Posterior vena cava (tissue), 2 donors: ENCODE measurements at places on chromosomes 12 and 14.
A peak's percentile ranks its signal among the peaks of the same experiment; 100 is the strongest.

- DNase-seq: no peak
Observed at GRCh38 chr12:77724367-77724957, 106.2 kb upstream of the NAV3 start.

DNA sequence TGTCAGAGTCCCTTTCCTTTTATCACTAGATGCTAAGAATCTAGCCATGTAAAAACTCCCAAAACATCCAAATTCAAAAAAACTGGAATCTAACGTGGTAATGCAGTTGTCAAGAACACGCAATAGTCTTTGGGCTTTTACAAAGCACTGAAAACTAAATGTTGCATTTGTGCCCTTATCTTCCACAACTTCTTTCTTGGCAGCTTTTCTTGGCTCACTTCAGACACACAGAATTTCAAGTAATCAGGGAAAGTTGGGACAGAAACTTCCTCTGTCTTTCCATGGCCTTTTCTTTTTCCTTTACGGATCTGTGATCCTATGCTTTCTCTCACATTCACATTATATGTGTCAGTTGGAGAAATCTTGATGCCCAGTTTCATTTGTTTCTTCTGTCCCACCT lies 136.0 kb downstream of the CRADD start:
- no peak for DNase-seq

- DNase-seq: no peak
Observed at GRCh38 chr14:64434528-64434927, 30.8 kb upstream of the AKAP5 start.

DNA sequence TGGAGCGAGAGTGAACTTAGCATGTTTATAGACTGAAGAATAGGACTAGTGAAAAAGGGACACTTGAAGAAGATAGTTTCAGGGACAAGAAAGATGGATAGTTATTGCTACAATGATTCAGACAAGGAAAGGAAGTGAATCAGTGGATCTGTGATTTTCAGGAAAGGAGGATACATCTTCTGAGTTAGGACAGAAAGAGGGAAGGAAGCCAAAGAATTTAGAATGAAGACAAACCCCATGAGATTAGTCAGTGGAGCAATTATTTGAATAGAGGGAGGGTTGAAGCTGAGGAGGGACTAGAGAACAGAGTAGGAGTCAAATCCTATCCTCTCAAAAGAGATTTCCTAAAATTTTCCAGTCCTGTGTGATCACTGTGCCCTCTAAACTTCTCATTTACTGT lies 282.7 kb downstream of the AKAP6 start:
- DNase-seq: no peak

- DNase-seq: no peak
Observed at GRCh38 chr14:77407158-77407557, 16.2 kb downstream of the NOXRED1 start.

DNA sequence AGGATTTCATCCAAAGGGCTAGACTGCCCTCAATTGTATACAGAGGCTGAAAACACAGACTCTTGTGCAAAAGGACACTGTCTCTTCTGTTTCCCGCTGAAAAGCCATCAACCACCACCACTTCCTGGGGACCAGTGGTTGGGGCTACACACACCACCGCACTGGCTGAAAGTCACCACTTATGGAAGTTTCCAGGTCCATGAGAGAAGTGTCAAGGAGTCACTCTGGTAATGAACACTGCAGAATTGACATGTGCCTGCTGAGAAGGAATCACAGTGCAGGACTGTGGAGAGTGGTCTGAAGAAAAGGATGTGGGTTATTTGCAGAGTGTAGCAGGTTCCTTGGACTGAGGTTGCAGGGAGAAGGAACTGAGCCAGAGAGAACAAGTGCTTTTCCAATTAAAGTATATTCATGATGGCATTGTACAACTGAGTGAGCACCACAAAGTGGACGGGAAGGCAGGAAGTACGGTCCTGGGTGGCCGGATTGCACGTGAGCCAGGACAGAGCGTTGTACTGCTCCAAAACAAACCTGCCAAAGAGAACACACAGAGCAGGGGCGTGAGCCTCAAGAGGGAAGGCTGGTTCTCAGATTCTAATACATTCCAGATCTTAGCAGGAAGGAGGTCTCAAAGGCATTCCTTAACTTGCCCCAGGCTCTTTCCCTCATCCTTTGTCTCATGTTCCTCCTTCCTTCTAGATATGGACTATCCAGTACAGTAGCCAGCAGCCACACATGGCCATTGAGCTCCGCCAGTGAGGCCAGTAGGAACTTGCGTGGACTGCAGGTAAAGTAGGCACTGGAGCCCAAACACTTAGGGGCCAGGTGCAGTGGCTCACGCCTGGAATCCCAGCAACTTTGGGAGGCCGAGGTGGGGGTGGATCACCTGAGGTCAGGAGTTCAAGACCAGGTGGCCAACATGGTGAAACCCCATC lies 316.4 kb downstream of the MED13L start:
- DNase-seq: no peak

- no peak for DNase-seq
Observed at GRCh38 chr12:131141514-131141913, 187.8 kb downstream of the ADGRD1 start.

- DNase-seq: no peak
Observed at GRCh38 chr12:94169966-94170689, 21.8 kb downstream of the PLXNC1 start.

- no peak for DNase-seq
Observed at GRCh38 chr12:81128930-81129554, 51.2 kb downstream of the ACSS3 start.

- peak; percentile 52 for DNase-seq
Observed at GRCh38 chr14:76664790-76665189, 96.5 kb upstream of the VASH1 start.

- no peak for DNase-seq
Observed at GRCh38 chr12:69905801-69906200, 80.8 kb downstream of the MYRFL start.

GRCh38 chr14:77979171-77979570 lies 179.3 kb downstream of the ADCK1 start:
- DNase-seq: no peak

DNA sequence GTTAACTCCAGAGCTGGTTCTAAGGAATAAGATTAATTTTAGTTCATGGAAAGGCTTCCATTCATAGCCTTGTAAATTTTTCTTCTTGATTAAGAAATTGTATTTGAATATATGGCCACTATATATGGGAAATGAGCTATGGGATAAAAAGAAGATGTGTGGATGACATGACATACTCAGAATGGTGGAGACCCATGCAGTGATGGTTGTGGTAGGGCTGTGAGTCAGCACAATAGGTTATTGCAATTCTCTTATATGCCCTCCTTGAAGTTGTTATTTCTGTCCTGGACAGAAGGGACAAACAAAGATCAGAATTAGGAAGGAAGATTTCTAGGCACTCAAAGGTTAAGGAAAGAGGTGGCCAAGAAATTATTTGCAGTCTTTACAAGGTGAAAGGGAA lies 21.5 kb downstream of the RASSF9 start:
- no peak for DNase-seq

- no peak for DNase-seq
Observed at GRCh38 chr12:66956300-66956699, 277.4 kb upstream of the GRIP1 start.

DNA sequence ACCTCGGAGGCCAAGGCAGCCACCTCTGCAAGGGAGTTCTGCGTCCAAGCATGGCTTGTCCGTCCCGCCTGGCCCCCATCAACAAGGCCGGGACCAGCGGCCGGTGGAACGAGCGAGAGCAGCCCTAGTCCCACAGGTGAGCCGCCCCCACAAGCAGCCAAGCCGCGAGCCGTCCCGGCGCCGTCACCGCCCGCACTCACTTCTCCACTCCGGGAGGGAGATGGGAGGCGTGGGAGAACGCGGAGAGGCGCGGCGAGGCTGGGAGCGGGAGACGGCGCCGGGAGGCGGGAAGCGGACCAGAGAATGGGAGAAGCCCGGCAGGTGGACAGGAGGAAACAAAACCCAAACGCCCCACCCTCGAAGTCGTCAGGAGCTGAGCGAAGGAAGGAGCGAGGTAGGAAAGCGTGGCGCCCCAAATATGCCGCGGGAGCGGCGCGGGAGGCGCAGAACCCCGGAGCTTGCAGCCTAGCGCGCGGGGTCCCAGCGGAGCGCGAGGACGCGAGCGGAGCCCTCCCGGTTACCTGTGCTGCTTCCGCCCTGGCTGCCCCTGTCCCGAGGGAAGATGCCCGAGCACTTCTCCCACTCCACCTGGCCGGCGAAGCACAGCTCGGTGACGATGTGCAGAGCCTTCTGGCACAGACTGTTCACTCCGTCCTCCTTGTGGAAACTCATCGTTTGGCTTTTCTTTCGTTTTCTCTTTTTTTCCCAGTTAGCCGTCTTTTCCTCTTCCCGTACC lies 600 bp downstream of the SYT10 start:
- peak; percentile 81 for DNase-seq

DNA sequence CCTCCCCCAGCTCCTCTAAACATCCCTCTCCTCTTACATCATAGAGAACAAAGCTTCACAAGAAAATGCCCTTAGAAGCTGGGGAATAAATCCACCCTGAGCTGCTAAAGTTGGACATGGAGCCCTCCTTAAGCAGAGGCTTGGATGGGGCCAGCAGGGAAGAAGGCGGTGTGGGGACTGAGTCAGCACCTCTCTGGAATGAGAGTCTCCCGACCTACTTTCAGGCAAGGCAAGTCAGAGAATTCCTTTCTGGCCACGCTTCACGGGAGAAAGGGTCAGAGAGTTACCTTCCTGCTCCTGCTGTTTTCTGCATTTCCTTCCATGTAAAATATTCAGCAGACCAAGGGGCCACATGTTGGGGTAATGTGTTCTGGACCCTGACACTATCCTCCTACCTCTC lies 113.3 kb upstream of the PRB2 start:
- DNase-seq: no peak

DNA sequence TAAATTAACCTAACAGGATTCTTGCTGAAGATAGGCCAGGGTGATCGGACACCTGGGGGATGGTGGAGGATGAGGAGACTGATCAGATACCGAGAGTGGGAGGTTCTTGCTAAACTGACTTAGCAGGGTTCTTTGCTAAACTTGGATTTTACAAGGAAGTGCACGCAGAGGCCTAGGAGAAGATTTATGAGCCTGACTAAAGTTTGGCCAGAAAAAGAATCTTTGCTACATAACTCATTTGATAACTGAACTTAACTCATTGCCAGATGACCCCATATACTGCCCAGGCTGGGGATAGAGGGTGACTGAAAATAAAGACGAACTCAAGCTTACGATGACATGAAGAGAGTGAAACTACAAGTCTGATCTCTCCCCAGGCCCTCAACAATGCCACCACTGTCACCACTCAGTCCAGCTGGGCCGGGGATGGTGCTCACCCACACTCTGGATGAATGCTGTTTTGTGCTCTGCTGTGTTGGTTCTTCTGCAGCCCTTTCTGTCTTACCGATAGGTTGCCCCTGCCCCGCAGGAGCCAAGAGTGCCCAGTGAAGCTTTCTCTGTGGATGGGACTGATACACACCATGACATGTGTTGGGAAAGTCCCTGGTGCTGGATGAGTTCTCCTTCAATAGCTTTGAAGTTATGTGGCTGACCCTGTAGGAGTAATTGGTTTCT lies 29.0 kb downstream of the PPFIBP1 start:
- DNase-seq: no peak

DNA sequence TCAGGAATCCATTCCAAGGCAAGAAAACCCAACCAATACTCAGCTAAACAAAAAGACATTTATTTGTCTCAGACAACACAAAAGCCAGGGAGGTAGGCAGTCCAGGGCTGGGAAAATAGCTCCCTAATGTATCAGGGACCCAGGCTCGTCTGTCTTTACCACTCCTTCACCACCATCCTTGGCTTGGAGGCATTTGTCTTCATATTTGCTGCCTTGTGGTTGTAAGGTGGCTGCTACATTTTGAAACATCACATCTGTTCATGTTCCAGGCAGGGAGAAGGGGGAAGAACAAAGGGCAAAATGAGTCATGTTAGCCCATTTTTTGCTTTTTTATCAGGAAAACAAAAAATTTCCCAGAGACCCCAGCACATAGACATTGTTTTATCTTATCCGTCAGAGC lies 44.8 kb upstream of the PCED1B start:
- DNase-seq: no peak

- no peak for DNase-seq
Observed at GRCh38 chr12:79933043-79933442, 1.9 kb downstream of the PPP1R12A start.

GRCh38 chr12:113622410-113622809 lies 150.7 kb upstream of the LHX5 start:
- DNase-seq: no peak

GRCh38 chr12:109709401-109709991 lies 4.1 kb upstream of the FAM222A start:
- no peak for DNase-seq

DNA sequence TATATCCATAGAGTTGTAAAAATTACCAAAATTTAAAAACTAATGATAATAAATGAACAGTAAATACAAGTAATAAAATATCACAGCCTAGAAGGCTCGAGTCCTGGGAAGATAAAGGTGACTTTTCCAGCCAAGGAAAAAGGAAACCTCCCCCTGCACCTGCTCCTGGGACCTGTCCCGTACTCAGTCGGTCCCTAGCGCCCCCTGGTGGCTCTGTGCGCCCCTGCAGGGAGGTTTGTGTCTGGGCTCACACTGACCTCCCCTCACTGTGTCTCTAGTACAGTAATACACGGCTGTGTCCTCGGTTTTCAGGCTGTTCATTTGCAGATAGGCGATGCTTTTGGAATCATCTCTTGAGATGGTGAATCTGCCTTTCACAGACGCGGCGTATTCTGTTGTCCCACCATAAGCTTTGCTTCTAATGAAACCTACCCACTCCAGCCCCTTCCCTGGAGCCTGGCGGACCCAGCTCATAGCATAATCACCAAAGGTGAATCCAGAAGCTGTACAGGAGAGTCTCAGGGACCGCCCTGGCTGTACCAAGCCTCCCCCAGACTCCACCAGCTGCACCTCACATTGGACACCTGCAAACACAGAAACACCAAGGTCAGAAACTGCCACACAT lies 1030.4 kb downstream of the TMEM121 start:
- no peak for DNase-seq

DNA sequence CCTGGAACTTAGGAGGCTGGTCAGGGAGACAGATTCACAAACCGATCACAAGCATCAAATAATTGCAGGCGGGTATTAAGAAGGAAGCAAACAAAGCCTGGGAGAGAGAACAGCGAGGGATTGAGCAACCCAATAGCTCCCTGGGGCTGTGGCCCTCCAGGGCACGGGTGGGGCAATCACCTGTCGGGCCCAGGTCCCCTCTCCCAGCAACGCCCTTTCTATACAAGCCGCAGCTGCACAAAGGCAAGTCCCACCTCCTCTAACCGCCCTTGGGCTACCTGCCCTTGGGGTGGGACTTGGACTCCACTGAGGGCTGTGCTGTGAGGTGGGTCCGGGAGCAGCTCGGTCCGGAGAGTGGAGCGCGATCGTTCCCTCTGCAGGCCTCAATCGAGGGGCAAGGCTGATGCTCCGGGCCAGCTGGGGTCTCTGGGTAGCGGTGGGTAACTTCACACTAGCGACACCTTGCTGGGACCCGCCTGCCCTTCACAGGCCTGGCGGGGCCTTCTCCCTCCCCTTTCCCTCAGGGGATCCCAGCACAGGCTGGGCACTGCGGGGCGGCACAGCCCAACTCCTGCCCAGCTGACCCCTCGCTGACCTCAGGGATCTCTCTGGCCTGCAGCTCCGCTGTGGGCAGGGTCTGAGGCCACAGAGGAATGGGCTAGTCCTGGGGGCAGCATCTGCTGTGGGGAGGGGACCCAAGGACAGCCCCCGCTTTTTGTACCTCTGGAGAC lies 8.0 kb downstream of the PHB2 start:
- peak; percentile 81 for DNase-seq
